Skeletal muscle cell (primary cell): ENCODE measurements at places on chromosomes 7 and 10.

DNA sequence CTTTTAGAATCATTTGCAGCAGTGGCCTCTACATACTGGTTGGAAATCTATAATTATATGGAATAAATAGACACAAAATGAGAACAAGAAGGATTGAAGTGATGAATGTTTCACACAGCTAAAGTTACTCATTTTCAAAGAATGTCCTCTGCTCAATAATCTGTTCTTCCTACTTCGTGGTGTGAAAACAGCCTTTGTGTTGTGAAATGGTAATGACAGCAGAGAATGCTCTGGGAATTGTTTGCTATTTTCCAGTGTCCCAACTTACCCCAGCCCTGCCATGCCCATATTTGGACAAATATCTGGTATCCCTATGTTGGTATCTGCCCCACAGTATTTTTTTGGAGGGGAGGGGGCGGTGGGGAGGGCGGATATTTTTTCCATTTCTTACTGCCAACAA is 130.4 kb downstream of the GLI3 start:
- peak; percentile 39 for DNase-seq

DNA sequence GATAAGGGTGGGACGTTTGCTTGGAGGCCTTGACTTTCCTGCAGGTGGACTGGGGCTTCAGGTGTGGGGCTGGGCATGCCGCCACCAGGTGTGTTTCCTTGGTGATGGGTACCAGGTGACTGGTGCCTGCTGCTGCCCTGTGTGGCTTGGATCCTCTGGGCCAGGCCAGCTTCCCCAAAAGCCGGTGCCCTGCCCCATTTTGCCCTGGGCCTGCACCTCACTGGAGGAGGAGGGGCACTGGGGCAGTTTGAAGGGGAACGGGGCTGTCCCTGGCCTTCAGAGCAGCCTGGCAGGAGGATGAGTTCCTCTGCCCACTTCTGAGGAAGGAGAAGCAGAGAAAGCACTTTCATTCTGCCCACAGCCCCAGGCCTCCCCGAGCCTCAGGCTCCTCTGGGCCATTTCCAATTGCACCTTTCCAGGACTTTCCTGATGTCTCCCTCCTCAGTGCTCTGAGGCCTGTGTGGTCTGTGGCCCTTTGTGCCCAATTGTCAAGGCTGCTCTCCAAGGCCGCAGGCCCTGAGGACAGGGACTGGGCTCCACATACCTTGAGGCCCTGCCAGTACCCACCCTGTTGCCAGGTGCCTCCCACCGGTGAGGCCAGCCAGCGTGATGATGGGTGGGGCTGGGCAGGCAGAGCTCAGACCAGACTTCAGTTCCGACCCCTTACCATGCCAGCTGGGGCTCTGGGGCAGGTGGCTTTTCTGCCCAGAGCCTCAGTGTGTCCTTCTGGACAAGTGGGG is 25.3 kb upstream of the SMARCD3 start:
- DNase-seq, result no peak

DNA sequence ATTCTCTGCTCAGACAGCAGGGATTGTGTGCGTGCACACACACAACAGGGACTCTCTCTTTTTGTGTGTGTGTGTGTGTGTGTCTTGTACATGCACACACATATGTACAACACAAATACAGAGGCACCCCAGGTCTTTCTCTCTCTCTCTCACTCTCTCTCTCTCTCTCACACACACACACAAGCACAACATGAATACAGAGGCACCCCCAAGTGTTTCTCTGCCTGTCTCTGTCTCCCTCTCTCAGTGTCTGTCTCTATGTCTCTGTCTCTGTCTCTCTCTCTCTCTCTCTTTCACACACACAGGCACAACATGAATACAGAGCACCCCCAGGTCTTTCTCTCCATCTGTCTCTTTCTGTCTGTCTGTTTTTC is 746 bp downstream of the NPFFR1 start:
- DNase-seq, result no peak

GRCh38 chr10:51129946-51130544 is 55.8 kb downstream of the PRKG1 start:
- no peak for DNase-seq

DNA sequence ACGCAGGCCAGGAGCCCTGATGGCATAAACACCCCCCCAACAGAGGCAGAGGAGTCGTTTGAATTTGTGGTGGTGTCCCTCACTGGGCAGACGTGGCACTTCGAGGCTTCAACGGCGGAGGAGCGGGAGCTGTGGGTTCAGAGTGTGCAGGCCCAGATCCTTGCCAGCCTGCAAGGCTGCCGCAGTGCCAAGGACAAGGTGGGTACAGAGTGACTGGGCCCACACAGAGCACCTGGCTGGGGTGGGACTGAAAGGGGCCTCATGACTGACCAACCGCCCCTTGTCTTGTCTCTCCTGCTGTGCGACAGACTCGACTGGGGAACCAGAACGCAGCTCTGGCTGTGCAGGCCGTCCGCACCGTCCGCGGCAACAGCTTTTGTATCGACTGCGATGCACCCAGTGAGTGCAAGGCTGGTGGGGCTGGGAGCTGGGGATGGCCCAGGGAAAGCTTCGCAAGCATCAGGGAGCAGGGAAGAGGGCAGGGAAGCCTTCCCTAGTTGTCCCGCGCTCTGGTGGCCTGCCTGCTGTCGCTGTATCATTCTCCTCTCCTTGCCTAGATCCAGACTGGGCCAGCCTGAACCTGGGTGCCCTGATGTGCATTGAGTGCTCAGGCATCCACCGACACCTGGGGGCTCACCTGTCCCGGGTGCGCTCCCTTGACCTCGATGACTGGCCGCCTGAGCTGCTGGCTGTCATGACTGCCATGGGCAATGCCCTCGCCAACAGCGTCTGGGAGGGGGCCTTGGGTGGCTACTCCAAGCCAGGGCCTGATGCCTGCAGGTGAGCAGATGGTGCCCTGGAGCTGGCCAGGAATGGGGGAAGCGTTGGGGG is 25.4 kb downstream of the GBX1 start:
- DNase-seq, result no peak

GRCh38 chr10:103747193-103747865 is 108.0 kb downstream of the SH3PXD2A start:
- no peak for DNase-seq

DNA sequence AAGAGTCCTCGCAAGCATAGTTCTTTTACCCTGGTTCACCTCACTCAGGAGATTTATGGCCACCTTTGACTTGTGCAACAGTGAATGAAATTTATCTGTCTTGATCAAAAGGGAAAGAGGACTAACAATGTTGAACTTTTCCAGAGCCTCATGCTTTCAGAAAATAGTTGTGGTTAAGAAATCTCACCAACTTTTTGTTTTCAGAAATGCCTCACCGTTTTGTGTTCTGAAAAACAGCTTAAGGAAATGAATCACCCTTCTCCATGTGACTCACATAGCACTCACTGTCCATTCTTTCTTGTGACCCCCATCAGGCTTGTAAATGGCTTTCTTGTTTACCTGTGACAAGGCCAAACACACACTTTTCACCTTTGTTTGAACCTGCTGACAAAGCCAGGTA is 148.6 kb upstream of the FAM3C start:
- peak; percentile 81 for DNase-seq
